ENCODE measurements at places on chromosomes 1 and 21.

DNA sequence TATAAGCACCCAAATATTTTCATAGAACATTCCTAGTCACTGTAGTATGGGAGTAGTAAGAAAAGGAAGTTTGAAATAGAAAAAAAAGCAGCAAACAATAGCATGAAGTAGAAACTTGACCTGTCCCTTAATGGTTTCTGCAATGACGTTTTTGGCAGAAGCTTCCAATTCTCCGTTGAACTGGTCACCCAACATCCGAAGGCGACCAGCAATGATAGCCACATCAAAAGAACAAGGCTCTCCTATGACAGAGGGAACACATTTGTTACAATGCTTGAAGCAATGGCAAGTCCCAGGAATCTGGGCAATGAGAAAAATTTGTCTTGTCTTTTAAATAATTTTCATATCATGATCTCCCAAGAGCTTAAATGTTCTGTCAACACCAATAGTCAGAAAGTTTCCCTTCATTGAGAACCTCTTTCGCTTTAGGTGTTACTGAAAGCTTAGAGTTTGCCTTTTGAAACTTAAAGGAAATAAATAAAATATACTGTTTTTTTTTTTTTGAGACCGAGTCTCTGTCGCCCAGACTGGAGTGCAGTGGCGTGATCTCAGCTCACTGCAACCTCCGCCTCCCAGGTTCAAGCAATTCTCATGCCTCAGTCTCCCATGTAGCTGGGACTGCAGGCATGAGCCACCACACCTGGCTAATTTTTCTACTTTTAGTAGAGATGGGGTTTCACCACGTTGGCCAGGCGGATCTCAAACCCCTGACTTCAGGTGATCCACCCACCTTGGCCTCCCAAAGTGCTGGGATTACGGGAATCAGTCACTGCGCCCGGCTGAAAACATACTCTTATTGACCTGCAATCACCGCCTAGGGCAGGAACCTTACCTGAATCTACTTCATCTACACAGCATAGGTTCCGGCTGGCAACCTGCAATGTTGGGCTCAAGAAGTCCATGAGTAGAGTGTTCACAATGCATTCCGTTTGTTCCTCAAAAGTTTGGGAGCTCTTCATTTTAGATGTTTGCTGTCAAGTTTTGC lies 672 bp downstream of the BCL2L15 start:
- DNase-seq: no peak

DNA sequence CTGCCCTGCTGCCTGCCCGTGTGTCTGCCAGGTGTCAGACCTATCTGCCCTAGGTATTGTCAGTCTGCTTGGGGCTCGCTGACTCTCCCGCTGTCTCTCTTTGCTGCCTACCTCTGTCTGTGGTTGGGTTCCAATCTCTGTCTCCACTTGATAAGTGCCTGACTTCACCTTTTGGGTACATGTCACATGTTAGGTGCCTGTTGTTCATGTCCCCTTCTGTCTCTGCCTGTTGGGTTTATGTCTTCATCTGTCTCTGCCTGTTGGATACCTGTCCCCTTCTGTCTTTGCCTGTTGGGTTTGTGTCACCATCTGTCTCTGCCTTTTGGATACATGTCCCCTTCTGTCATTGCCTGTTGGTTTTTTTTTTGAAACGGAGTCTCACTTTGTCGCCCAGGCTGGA lies 14.6 kb downstream of the RPS6KA1 start:
- DNase-seq: no peak

DNA sequence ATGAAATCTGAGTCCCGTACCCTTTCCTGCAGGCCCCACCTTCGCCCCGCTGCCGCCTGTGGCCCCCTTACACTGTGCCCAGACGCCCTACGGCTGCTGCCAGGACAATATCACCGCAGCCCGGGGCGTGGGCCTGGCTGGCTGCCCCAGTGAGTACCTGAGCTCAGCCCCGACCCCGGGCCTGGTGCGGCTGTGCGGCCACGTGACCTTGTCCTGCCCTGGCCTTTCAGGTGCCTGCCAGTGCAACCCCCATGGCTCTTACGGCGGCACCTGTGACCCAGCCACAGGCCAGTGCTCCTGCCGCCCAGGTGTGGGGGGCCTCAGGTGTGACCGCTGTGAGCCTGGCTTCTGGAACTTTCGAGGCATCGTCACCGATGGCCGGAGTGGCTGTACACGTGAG lies 25.2 kb downstream of the AGRN start:
- no peak for DNase-seq

DNA sequence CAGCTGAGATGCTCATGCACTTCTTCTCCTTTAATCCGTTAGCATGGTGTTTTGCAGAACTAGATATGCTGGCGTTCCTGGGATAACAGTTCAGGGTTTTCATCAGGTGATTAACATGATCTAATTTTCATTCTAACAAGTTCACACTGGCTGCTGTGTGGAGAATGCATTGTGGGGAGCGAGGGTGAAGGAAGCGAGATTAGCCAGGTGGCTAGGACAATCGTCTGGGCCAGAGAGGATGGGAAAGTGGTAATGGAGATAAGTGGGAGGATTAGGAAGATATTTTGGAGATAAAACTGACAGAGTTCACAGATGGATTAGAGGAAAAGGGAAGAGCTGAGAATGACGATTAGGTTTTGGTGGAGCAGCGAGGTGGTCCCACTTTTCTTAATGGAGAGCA lies 138.1 kb upstream of the MAGI3 start:
- DNase-seq: no peak

DNA sequence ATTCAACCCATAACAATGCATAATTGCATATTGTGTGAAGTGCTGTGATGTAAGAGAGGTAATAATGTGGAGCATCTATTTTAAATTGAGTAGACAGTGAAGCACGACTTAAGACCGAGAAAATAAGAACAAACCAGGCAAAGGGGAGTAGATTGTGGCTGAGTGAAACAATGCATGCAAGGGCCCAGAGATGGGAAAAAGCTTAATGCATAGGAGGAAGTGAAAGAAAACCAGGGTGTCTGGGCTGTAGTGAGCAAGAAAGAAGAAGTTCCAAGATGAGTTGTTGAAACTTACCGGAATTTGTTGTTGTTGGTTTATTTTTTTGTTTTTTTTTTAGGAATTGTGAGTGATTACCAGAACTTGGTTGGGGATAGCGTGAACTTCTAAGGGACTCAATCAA lies 104.7 kb downstream of the SNX7 start:
- DNase-seq: no peak

DNA sequence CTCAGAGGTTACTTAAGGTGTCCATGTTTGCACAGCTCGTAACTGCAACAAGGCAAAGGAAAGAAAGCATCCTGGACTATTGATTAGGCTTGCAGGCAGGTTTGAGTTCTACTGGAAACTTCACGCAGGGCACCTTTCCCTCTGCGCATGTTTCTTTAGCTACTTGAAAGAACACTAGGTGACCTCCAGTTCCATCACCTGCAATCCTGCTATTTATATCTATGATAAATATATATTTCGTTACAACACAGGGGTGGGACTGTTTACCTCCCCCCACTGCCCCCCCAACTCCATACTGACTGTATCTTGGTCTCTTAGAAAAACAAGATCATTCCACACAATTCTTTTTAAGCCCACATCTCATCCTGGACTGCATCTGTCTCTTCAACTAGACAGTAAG lies 12.1 kb downstream of the SSBP3 start:
- DNase-seq: no peak

- no peak for DNase-seq
These were observed 38.6 kb downstream of the GADD45A start for GRCh38 chr1:67723620-67724019.

- no peak for DNase-seq
These were observed 749 bp downstream of the FAM163A start for GRCh38 chr1:179743679-179744400.

DNA sequence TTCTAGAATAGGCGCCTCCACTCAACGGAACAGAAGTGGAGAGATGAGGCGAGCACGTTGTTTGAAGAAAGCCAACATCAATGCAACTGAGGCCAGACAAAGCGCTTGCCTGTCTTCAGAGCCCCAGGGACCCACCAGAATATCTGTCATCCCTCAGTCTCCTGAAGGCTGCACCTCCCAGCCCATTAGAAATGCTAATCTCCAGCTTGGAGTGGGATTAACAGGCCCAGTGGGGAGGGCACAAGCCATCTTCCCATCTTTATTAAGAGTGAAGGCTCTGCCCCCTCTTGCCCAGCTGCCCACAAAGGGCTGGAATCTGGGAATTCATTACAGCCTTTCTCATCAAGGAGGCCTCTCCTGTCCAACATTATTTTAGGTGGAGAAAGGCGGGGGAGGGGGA lies 16.8 kb upstream of the CNTN2 start:
- no peak for DNase-seq

DNA sequence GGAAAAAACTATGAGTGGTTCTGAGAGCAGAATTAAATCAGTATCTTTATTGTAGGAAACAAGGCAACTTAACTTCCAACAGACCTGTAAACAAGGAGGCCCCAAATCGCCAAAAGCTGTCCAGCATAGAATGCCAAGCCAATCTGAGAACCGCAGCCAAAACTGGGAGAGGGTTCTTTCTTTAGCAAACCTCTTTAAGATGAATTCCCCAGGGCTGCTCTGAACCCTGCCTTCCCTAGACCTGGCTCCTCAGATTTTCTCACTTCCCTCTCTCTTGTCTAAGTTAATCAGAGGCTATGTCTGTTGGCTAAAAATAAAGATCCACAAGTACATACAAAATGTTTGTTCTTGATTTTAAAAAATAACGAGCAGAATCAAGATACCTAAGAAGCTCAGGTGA lies 141.4 kb downstream of the SMYD3 start:
- no peak for DNase-seq

DNA sequence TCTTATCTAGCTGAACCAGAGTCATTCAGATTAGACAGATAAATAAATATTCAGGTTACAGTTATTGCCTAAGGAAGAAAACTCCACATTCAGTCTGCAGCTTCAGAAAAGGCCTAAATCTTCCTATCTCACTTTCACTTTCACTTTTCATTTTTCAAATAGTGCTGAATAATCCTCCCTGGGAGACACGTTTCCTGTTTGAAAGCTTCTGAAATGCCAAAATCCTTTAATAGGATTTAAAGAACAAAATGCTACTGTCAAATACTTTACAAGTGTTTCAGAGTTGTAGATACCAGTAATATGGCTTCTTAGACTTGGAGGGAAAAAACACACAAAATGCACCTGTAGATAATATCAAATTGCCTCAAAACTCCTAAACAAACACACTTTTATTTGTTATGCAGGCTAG lies 3.9 kb downstream of the PSMB2 start:
- no peak for DNase-seq

GRCh38 chr1:8555582-8555981 lies 237.7 kb downstream of the SLC45A1 start:
- no peak for DNase-seq

GRCh38 chr1:229529639-229530038 lies 21.5 kb upstream of the NUP133 start:
- no peak for DNase-seq

DNA sequence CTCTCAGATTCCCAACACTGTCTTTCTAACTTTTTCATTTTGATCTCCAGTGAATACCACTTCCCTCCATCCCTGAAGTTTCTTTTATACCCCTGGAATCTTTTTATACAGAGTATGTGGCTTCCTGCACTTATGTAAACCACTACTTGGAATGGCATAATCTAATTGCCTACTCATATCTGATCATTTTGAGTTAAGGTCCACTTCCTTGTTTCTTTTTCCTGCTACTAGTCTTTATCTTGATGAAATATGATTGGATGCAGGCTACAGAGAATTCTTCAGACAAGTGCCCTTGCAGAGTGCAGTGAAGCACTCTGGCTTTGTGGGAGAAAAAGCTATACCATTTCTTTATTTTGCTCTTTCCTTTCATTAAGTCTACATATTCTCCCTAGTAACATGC lies 325.3 kb upstream of the ADAMTS5 start:
- DNase-seq: no peak

- no peak for DNase-seq
These were observed 711.2 kb downstream of the MRPL39 start for GRCh38 chr21:24895885-24896734.

GRCh38 chr1:185732951-185733350 lies 1.2 kb upstream of the HMCN1 start:
- no peak for DNase-seq

DNA sequence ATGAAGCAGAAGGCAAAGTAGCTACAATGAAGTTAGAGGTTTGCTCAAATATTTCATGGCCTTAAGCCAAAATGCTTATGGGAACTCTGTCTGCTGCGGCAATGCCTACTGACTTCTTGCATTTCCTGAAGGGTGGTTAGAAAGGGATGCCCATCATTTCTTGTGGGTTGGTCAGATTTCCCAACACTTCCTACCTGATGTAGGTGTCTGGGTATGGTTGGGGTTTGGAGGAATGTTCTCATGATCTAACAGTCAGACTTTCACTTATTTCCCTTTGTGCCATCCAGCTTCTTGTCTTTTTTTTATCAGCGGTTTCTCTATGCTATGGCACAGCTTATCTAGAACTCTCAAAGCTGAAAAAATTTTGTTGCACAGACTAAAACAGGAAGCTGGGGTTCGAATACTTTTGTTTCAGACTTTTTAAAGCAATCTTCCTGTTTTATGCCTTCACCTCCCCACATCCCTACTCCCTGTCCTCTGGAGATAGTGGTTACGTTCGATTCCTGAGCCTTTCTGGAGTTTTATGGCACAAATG lies 307.7 kb downstream of the USP25 start:
- peak; percentile 15 for DNase-seq

- DNase-seq: no peak
These were observed 26.8 kb downstream of the SESN2 start for GRCh38 chr1:28286111-28286510.

- no peak for DNase-seq
These were observed 15.0 kb upstream of the SARS1 start for GRCh38 chr1:109198745-109199144.

DNA sequence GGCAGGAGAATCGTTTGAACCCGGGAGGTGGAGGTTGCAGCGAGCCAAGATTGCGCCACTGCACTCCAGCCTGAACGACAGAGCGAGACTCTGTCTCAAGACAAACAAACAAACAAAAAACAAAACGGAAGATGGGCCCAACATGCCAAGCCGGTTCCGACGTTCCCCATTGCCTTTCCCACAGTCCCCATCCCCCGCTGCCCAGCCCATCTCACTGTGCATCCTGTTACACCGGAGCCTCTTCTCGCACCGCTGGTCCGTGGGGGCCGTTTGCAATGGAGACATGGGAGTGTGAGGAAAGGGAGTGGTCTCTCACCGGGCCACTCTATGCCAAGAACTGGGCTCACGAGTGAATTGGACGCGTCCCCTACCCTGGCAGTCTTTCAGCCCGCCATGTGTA lies 1.3 kb upstream of the CFAP74 start:
- DNase-seq: no peak

GRCh38 chr1:237386362-237387143 lies 344.6 kb downstream of the RYR2 start:
- DNase-seq: peak; percentile 21

Measured in KG1 (cell line).